Tibial nerve (tissue), 4 donors: ENCODE measurements at places on chromosomes 3 and 15.

- H3K36me3 ChIP-seq: no peaks in the 10 kb centered on the region
- no peaks in the 10 kb centered on the region for H3K27me3 ChIP-seq
- H3K4me1 ChIP-seq: no peaks in the 10 kb centered on the region
- H3K4me3 ChIP-seq: no peak overlapping the region
- DNase-seq: no peak
Observed at GRCh38 chr3:87335931-87336330, 59.5 kb upstream of the POU1F1 start.

DNA sequence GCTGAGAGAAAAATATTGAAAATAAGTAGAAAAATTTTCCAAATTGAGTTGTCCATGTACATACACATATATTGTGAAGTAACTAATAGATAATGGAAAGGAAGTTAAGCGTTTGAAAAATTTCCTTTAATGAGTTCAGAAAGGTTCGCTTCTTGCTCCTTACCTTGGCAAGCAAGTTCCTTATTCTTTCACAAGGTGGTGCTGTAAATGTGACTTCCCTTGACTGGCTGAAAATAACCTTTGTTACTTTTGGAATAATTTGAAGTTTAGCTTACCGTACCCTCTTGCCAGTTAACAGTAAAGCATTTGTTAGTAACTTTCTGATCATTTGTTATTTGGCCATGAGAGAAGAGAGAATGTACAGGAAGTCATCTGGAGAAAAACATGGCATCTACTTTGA lies 41.6 kb downstream of the PYDC2 start:
- H3K36me3 ChIP-seq: no peaks in the 10 kb centered on the region
- H3K4me3 ChIP-seq: no peak overlapping the region
- H3K27me3 ChIP-seq: no peaks in the 10 kb centered on the region
- peaks cover 15% of the 10 kb centered on the region for H3K4me1 ChIP-seq
- H3K27ac ChIP-seq: no peak overlapping the region
- no peak for DNase-seq

GRCh38 chr3:119738741-119739140 lies 35.9 kb downstream of the CFAP91 start:
- no peak for DNase-seq
- no peaks in the 10 kb centered on the region for H3K36me3 ChIP-seq
- H3K4me1 ChIP-seq: no peaks in the 10 kb centered on the region
- no peak overlapping the region for H3K27ac ChIP-seq
- H3K27me3 ChIP-seq: no peaks in the 10 kb centered on the region

GRCh38 chr3:58293516-58293915 lies 12.5 kb upstream of the RPP14 start:
- DNase-seq: no peak
- no peak overlapping the region for H3K27ac ChIP-seq
- no peak overlapping the region for H3K4me3 ChIP-seq
- no peaks in the 10 kb centered on the region for H3K4me1 ChIP-seq
- no peaks in the 10 kb centered on the region for H3K36me3 ChIP-seq

- no peak overlapping the region for H3K27ac ChIP-seq
- no peak for DNase-seq
- no peaks in the 10 kb centered on the region for H3K36me3 ChIP-seq
- peaks cover 6% of the 10 kb centered on the region for H3K4me1 ChIP-seq
- H3K4me3 ChIP-seq: no peak overlapping the region
Observed at GRCh38 chr3:60013241-60013640, 963.4 kb upstream of the CFAP20DC start.
